ENCODE measurements at places on chromosomes 7 and 10. TPM values are rescaled to one million over a fixed set of nuclear protein-coding genes. Genes with fewer than 3 reads are reported as not detected.

SP8 gene
- not detected for total RNA-seq

NAT16 gene
- total RNA-seq = not detected

GLI3 gene
- not detected for total RNA-seq

SEC23IP gene
- 73.8 TPM for total RNA-seq

- no peak for DNase-seq
These were observed 3.3 kb upstream of the SEC31B start for GRCh38 chr10:100522945-100523344.

- DNase-seq = no peak
These were observed 114.0 kb downstream of the RAB18 start for GRCh38 chr10:27618036-27618615.

- no peak for DNase-seq
These were observed 119.6 kb downstream of the ITIH5 start for GRCh38 chr10:7547206-7547605.

GRCh38 chr10:86707505-86707904, 39.2 kb downstream of the LDB3 start:
- no peak for DNase-seq

DNA sequence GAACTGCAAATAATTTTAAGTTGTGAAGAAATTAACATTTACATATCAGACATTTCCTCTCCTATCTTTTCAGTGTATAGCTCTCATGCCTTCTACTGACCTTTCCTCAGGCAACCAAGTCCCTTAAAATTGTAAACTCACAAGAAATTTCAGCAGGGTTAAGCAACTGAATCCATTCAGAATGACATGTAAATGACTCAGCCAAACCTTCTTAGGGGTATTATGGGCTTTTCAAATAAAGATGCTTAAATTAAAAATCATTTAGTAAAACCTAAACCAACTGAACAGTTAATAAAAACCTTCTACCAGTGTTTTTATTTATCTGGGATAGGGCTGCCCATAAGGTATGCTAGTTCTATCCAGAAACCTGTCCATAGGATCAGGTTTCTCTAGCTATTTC, 20.7 kb downstream of the WAPL start:
- no peak for DNase-seq

Data from activated B cell treated with CpG ODN at 0.5 μM for 24 hours (primary cell).